ENCODE measurements at places on chromosomes 4 and X.

GRCh38 chr4:78864405-78865024 lies 74.7 kb downstream of the PAQR3 start:
- no peak for DNase-seq

- DNase-seq, result no peak
Measured at GRCh38 chr4:28469387-28469786, 1608.7 kb downstream of the STIM2 start.

GRCh38 chr4:147789596-147789995 lies 57.7 kb downstream of the ARHGAP10 start:
- DNase-seq, result no peak

DNA sequence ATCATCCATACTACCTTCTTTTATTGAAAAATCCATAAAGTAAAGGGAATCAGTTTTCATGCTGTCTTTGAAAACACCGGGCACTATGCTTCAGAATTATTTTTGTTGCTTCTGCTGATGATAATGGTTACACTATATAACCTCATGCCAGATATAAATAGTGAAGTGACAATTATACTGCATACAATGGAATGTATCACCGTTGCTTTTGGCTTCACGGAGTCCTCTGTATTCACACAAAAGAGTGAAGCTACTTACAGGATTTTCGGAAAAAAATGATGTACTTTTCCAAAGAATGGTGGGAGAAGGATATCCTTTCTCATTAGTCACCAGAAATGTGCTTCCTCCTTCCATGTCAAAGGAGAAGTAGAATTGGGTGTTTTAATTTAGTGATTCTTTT lies 159.1 kb upstream of the PITX2 start:
- no peak for DNase-seq

DNA sequence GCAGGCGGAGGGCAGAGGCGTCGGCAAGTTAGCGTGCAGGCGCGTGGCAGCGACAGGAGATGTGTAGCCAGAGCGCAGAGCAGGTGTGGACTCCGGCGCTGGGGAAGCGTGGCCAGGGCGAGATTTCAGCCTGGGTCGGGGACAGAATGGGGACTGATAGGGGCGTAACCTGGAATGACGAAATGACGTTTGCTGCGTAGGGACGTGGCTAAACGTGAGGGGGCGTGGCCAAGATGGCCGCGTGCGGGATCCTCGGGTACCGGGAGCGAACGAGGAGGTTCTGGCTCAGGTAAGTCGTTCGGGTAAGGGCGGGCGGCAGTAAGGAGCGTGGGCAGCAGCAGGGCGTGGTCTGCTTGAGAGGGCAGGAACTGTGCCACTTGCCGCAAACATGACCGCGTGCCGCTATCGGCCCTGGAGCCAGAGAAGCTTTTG lies 10.9 kb upstream of the CLTRN start:
- peak; percentile 49 for DNase-seq

DNA sequence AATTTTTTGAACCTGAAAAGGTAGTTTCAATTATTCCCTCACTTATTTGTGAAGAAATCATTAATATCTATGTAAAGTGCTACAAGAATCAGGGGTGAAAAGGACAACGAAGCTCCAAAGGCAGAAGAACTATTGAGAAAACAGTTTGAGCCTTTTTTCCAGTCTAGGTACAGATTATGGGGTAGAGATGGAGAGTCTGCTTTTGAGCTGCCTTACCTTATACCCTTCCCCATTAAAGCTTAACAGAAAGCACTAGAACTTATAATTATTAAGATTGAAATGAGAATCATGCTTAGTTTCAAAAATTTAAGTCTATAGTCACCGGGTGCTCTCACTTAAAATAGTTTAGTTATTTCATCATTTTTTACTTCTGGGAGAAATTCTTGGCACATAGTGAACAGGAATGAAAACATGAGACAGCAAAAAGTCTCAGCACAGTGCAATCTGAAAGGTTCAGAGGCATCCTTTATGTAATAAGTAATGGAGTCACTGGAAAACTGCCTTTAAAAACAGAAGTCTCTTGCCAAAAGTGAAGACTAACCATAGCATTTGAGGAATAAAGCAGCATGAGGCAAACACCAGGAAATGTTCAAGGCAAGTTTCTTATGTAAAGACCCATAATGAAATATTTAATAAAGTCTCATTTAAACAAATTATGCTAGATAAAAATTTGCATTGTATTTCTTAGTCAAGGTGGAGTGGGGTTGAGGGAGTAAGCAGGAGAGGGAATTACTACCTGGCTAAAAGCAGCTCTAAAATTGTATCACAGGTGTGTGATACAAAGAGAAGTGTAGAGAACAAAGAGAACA lies 5.1 kb upstream of the DCLK2 start:
- no peak for DNase-seq

- DNase-seq, result no peak
Measured at GRCh38 chrX:74343343-74344279, 39.6 kb downstream of the ZCCHC13 start.

DNA sequence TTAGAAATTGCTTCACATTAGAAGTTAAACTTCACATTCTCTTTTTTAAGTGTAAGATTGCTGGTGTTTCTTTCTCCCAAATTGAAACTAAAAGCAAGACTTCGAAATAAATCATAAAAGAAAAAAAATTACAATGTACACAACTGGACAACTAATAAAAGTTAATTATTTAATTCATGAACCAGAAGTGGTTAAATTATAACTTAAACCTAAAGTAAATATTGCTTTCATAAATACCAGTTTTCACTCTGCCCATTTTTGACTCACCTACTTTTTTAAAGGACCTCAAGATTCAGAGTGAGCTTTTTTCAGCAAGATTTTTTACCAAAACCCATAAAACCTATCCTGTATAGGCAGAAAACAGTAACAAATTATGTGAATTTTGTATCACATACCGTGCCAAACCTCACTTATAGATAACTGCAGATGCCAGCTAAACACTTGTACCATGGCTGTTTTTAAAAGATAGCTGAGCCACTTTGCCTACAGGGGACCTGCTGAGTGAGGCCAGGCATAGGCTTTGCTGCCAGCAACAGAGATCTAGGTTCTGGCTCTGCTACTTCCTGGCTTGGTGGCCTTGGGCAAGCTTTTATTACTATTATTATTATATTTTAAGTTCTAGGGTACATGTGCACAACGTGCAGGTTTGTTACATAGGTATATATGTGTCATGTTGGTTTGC lies 259.8 kb downstream of the NR3C2 start:
- no peak for DNase-seq

DNA sequence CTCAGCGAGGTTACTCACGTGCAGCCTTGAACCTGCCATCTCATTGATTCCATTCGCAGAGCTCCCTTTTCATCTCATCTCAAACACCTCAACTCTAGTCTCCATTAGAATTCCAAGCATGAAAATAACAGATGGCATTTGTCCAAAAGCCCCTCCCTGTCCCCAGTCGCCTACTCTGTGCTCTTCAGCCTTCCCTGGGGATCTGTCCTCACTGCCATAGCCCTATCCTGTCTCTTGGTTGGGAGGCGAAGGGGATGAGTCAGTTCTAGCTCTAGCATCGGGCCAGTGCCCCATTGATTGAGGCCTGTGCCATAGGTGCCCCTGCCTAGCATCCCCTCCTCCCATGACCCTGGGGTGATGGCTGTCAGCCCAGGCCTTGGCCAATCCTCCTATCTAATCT lies 134.0 kb upstream of the PJA1 start:
- no peak for DNase-seq

GRCh38 chr4:170247596-170247995 lies 157.8 kb upstream of the AADAT start:
- DNase-seq, result no peak

- DNase-seq, result no peak
Measured at GRCh38 chr4:56870946-56871345, 36.8 kb upstream of the REST start.

DNA sequence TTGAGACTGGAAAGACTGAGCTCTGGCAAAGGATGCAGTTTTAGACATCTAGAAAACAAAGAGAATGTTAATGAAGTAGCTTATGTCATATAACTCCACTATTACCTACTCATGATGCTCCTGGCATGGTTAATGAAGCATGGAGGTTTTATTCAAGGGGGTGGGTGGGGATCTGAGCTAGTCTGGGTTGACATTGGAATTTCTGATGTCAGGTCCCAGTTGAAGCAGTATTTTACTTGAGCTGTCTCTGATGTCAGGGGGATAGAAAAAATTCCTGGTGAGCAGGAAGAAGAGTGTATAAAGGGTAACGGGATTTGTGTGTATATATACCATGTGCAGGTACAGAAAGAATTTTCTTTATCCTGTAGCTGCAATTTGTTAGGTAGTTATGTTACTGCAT lies 102.0 kb downstream of the ELOVL6 start:
- no peak for DNase-seq

DNA sequence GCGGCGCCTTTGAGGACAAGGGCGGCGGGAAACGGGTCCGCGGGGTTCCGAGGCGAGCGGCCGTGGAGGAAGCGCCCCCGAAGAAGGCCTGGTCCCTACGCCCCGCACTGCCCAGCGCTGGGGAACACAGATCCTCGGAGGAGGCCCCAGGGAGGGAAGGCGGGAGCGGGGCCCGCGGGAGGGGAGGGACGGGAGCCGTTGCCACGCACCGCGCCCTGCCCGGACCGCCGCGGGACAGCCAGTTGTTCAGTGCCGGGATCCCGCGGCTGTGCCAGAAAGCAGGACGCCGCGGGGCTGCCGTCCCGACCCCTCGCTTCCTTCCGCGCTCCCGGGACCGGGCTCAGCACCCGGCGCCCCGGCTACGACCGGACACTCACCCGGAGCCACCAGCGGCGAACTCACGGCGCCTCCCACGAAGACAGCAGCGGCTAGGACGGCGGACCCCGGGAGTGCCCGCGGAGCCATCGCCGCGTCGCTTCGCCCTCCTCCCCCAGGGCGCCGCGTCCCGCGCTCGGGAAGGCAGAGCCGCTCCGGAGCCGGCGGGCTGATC lies 278 bp downstream of the RELL1 start:
- DNase-seq, result no peak

DNA sequence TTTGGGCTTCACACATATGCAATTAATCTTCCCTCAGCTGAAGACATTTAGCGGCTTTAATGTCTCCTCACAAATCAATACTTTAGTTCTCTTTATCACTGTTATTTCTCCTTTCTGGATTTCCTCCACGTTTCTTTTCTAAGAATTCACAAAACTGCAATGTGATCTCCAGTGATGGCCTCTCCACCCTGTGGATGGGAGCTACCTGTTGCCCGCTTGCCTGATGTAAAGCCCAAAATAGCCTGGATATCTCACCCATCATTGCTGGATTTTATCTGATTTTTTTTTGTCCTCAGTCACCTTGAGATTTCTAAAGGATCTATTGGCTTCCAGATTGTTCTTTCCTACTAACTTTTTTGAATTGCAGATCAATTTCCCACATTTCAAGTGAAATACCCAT lies 129.3 kb upstream of the FAM241A start:
- no peak for DNase-seq

DNA sequence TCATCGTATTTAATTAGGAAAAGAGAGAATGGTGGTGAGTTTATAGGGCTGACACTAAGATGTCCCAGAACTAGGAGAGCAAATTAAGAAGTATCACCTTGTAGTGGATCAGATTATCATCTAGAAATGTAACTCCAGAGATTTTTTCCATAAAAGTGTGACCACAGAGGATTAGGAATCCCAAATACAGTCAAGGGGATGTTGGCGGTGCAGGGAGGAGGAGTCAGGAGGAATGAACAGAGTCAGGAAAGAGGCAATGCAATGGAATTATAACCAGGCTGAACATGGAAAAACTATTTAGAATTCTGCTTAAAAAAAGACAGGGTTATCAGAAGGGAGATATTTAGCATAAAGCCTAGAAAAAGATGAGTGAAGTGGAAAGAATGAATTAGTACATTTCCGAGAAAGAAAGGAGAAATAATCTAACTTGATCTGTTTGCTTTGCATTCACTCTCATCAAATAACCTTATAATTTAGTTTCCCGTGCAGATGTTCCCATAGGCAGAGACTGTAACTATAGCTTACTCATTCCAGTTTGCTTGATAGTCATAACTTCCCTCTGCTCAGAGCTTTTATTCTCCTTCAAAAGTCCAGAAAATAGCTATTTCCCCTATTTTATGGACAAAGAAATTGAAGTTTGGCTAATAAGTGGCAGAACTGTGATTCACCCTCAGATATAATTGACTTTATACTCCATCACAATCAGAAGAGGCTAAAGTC lies 56.4 kb downstream of the SCFD2 start:
- DNase-seq, result no peak

DNA sequence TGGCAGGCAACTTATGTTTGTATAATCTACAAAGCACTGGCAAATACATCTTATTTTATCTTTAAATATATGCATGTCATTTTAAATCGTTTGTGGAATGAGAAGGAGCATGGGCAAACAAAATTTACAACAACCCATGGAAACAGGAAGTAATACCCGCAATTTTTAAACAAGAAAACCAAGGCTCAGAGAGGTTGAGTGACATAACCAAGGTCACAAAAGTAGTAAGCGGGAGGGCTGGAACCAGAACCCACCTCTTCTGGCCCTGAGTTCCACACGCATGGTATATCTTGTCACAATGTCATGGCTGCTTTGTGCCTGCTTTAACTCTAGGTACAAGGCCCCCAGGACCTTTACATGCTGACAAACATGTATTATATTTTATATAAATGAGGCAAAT lies 52.9 kb downstream of the SLC7A11 start:
- DNase-seq, result no peak

DNA sequence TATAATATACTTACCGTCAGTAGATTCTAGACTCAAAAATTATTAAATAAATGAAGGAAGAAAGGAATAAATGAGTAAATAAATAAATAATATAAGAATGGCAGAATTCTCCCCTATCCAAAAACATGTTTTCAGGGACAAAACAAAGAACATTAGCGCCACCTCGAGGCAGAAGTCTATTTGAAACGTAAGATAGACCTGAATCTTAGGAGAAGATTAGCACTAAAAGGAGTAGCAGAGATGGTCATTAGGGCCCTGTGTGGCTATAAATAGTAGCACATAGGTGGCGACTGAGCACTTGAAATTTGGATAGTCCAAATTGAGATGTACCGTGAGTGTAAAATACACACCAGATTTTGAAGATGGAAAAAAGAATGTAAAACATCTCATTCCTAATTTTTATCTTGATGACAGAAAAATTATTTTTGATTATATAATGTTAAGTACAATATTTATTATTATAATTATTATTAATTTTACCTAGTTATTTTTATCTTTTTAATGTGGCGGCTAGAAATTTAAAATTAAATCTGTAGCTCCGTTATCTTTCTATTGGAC lies 24.3 kb upstream of the SRD5A3 start:
- DNase-seq, result no peak

GRCh38 chrX:56429581-56429980 lies 133.8 kb upstream of the UBQLN2 start:
- no peak for DNase-seq

- no peak for DNase-seq
Measured at GRCh38 chr4:138243369-138243768, 1.2 kb upstream of the SLC7A11 start.

GRCh38 chrX:15913146-15913545 lies 58.5 kb upstream of the AP1S2 start:
- no peak for DNase-seq

Measured in stimulated activated CD4-positive, alpha-beta T cell treated with anti-CD3 and anti-CD28 coated beads, TNF-alpha, amount 100 ng/mL, for 1 hour (primary cell).